ENCODE measurements at places on chromosomes 1 and 21. TPM values are rescaled to one million over a fixed set of nuclear protein-coding genes. Genes with fewer than 3 reads are reported as not detected.

GRCh38 chr1:101064697-101065096 lies 39.1 kb upstream of the DPH5 start:
- no peak for DNase-seq

Gene ERICH3
- not detected for total RNA-seq

DNA sequence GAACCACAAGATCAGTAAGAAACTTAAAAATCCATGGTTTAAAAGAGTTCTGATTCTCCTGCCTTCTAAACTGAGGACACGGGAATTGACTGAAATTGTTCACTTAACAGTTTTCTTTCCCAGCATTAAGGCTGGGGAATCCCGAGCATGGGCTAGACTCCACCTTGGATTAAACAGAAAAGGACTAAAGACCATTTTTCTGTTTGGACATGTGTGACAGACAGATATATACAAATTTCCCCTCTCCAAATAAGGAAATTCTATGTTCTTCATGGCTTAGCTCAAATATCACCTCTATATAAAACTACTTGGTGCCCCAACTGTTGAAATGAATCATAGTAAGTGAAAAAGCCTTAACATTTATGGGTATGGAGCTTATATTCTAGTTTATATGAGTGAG lies 85.0 kb downstream of the UROD start:
- DNase-seq = no peak

- no peak for DNase-seq
These were observed 8.9 kb upstream of the GPR37L1 start for GRCh38 chr1:202113690-202114300.

DNA sequence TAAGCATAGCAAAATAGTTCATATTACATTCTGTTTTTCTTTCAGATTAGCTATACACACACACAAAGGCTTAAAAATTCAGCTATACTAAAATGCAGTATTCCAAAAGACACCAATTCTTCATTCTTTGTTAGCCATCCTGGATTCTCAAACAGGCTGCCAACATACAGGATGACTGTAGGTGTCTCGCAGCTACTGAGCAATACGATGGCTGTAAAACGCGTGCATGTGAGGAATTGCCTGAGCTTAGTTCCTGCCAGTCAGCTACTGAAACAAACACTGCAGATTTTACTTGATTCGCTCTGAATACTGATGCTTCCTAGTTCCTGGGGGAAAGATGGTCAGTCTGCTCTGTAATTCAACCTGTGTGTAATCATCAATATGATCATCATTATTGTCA lies 24.7 kb upstream of the HMGN1 start:
- peak; percentile 51 for DNase-seq

DNA sequence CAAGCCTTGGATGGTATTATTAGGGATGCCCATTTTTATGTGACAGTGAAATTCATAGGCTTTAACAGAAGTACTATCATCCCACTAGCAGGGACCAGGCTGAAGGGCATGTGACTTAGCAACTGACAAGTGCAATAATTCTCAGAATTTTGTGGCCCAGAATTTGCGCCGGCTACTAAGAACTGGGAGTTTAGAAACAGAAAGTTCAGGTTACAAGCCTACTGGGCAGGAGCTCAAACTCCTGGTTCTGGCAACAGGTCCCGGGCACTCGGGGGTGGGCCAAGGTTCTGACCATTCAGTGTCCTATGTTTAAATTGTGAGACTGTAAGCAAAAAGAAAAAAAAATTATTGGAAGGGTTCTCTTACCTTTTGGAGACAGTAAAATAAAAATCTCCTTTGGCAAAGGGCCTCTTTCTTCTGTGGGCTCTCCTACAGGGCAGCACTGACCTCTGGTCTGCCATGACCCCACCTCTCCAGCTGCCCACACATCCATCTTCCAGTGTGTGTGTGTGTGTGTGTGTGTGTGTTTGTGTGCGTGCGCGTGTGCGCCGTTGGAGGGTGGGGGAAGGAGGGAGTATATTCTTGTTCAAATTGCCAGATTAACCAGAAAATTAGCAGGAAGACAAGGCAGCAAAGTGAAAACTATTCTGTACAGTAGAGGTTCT lies 26.1 kb downstream of the IRF2BP2 start:
- no peak for DNase-seq

GRCh38 chr1:30012455-30013440 lies 710.6 kb downstream of the MATN1 start:
- DNase-seq = no peak

GRCh38 chr1:180486092-180486491 lies 16.3 kb downstream of the ACBD6 start:
- no peak for DNase-seq

DNA sequence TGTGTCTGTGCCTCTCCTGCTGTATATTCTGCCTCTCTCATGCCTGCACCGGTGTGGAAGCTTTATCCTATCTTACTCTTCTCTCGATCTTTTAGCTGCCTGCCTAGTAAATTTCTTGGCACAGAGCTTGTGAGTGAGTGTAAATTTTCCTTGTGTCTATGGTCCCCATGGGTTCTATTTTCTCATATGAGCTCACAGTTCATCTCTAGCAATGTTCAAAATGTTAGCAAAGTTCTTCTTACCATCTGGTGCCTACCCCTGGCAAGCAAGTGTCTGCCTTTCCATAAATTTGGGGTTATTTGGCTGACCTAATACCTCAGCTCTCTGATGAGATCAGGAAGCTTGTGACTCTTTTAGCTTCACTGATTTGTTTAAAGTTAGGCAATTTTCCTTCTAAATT lies 572.1 kb upstream of the BRINP3 start:
- no peak for DNase-seq

- DNase-seq = peak; percentile 96
These were observed 14.3 kb upstream of the SEC16B start for GRCh38 chr1:177984136-177984525.

Gene GBP7
- total RNA-seq = not detected

DNA sequence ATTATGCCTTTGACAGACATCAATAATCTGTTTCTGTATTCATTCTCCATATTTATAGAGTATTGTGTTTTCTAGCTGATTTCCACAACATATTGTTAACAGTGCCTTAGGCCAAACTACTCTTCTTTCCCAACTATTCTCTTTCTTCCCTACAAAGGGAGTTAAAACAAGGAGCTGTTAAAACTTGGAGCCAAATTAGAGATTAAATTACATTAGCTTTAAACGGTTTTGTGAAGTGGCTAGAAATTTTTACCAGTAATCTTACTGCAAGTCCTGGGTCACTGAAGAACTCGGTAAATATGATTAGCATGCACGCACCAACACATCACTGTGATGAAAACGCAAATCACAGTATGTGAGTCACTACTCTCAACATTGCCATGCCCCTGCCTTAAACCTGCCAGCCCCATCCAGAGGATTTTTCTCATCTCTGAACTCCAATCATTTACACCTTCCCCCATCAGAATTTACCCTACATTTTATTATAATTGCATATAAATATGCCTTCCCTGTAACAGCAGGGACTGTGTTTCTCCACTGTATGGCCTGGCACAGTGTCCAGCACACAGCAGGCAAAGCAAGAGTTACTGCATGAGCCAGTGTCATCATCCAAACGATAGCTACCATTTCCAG lies 1.5 kb upstream of the PRDX6 start:
- no peak for DNase-seq

DNA sequence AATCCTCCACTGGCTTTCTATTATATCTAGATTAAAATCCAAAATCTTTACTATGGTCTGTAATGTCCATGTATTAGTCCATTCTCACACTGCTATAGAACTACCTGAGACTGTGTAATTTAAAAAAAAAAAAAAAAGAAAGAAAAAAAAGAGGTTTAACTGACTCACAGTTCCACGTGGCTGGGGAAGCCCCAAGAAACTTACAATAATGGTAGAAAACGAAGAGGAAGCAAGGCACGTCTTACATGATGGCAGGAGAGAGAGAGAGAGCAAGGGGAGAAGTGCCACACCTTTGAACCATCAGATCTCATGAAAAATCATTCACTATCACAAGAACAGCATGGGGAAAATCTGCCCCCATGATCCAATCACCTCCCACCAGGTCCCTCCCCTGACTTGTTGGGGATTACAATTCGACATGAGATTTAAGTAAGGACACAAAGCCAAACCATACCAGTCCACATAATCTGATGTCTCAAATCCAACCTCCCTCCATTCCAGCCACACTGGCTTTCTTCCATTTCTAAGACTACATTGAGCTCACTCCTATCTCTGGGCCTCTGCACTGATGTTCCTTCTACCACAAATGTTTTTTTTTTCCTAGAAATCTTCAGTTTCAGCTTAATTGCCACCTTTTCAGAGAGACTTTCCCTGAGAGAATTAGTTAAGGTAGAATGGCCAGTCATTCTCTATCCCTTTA lies 92.4 kb downstream of the EIF4G3 start:
- no peak for DNase-seq

GRCh38 chr1:41529621-41530395 lies 45.3 kb upstream of the EDN2 start:
- DNase-seq = no peak

GRCh38 chr21:34078915-34079314 lies 5.5 kb downstream of the MRPS6 start:
- no peak for DNase-seq

DNA sequence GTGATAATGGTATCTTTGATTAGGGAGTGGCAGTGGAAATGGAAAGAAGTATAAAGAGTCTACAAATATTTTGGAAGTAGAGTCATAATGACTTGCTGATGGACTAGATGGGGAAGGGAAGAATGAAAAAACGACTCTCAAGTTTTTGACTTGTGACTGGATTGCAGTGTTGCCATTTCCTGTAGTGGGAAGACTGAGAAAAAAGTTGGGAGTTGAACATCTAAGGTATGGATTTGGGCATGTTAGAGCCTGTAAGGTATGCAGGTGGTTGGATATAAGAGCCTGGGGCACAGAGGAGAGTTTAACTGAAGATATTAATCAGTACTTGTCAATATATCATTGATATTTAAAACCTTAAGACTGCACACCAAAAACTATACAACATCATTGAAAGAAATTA lies 19.4 kb downstream of the DNM3 start:
- DNase-seq = no peak

GRCh38 chr1:150552128-150552910 lies 3.1 kb downstream of the ADAMTSL4 start:
- peak; percentile 72 for DNase-seq

Gene ZBTB37
- total RNA-seq = 16.7 TPM

Gene CRB1
- 1.2 TPM for total RNA-seq

Gene GJA9
- total RNA-seq = not detected

DNA sequence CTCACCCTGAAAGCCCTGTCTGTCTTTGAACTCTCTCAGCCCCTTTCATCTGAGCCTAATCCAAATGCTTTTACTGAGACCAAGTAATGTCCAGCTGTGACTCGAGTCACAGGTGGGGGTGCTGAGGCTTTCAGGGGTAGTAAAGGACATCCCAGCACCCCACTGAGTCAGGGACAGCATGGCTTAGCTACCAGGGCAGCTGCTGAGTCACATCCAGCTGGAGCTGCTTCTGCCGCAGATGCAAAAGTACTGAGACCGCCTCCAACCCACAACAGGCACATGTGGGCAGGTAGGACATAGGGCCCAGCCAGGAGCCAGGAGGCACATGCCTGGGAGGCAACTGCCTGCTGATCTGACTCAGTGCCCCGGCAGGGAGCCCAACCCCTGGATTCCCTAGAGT lies 6.7 kb upstream of the VSIG8 start:
- no peak for DNase-seq

- DNase-seq = no peak
These were observed 1077.4 kb upstream of the ADGRL4 start for GRCh38 chr1:80083892-80084291.

- peak; percentile 39 for DNase-seq
These were observed 124.7 kb downstream of the PCBP3 start for GRCh38 chr21:45768011-45768739.

DNA sequence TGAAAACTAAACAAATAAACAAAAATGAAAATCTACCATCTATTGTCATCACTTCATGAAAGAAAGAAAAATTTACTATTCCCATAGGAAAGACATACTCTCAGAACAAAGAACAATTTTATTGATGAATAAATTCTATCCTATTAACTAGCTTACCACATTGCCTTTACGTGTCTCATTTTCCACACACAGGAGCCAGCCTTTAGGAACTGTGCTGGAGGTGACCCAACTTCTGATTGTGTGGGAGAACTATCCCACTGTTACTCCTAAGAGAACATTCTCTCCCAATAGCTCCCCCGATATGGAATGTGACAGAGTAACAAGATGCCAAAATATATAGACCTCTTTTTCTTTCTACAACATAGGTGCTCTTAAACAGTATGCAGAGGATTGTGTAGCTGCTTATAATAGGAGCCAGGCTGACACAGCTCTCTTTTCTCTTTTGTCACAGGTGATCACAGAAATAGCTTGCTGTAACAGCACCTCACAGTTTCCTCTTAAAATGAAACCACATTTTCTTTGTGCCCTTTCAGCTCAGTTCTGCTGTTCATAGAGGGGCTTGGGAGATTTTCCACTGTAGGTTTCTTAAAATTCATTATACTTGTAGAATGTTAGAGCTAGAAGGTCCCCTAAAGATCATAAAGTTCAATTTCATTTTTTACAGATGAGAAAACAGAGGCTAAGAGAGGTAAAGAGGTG lies 35.5 kb downstream of the C21orf91 start:
- no peak for DNase-seq

DNA sequence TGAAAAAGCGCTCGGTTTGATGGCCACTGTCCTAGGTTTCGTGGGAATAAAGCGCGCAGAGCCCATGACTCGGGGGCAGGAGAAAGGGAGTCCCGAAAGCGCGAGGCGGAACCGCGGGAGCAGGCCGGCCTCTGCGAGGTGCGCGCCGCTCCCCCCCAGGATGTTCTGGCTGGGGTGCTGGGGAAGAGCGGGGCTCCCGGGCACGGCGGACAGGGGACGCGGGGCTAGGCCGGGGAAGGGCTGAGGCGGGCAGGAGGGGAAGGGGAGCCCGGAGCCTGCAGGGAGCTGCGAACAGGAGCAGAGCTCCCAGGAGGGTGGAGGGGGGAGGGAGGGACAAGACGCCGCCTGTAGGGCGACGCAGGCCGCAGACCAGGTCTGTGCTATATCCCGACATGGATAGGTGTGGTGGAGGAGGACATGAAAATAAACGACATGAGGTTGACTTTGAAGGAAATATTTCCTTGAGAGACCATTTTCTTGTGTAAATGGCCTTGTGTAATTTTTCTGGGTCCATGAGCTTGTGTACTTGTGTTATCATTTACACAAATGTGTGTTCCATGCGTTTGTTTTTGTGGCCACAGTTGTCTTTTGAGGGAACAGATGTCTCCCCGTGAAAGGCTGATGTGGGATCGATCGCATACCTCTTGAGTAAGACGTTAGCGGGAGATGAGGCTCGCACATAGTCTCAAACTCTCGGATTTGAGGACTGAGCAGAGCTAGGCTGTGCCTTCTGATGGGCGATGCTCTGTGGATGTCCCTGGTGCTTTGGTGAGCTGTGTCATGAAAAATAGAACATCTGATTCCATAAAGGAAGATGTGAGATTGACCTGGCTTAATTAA lies 1.3 kb downstream of the PCNT start:
- peak; percentile 53 for DNase-seq

- no peak for DNase-seq
These were observed 244.6 kb upstream of the MAP1LC3C start for GRCh38 chr1:242243472-242243871.

- DNase-seq = peak; percentile 75
These were observed 356.1 kb downstream of the LMO4 start for GRCh38 chr1:87684713-87685205.

Gene NTRK1
- total RNA-seq = 0.82 TPM

Data from tongue (tissue), 3 donors.